ENCODE measurements at places on chromosomes 4 and X. TPM values are rescaled to one million over a fixed set of nuclear protein-coding genes. Genes with fewer than 3 reads are reported as not detected.
A peak's percentile ranks its signal among the peaks of the same experiment; 100 is the strongest.

DNA sequence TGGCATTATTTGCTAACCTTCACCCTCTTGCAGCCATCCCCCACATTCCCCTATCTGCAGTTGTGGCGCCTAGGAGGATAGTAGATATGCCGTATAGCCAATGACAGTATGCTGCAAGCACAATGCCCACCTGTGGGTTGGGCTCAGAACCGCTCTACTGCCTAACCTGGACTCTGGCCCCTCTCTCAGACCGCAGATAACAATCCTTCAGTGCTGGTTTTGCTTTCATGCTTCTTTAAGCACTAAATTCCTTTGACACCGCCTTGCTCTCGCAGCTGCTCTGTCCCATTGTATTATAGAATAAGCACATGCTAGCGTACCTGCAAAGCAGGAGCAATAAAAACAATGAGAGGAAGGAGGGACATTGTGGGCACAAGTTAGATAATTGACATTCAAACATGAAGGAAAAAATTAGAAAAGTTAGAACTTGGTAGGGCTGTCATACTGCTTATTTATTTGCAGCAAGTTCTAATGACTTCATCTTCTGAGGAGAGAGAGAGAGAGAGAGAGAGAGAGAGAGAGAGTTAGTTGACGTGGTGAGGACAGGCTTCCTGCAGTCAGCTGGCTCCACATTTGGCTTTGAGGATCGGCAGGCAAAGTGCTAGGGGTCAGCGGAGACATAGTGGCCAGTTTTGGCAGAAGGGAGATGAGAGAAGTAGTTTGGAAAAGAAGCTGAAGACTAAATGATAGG lies 55.8 kb downstream of the WWC2 start:
- DNase-seq = no peak

DNA sequence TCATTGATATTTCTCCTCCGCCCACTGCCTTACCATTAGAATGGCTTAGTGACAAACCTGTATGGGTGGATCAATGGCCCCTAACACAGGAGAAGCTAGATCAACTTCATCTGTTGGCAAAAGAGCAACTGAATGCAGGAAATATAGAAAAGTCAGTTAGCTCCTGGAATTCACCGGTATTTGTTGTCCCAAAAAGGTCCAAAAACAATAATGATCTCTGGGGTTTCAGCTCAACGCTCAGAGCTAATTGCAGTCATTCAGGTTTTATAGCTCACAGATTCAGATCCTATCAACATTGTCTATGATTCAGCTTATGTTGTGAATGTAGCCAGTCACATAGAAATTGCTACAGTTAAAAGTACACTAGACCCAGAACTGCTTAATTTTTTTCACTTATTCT lies 124.0 kb upstream of the ZCCHC13 start:
- DNase-seq = no peak

DNA sequence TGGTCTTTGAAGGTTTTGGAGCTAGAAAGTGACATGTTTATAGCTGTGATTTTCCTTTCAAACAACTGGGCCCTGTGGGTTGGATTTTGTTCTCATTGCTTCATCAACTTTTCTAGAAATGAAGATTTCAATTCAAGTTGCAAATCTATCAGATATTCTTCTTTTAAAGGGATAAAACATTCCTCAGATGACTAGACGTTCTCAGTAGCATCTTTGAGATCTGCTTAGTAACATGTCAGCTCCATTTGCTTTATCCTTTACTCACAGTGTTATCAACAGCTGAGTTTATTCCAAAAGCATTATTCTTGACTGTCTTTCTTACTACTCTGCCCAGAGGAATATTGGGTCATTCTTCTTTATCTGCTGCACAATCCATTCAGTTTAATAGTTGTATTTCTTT lies 108.2 kb upstream of the GIMD1 start:
- DNase-seq = no peak

DNA sequence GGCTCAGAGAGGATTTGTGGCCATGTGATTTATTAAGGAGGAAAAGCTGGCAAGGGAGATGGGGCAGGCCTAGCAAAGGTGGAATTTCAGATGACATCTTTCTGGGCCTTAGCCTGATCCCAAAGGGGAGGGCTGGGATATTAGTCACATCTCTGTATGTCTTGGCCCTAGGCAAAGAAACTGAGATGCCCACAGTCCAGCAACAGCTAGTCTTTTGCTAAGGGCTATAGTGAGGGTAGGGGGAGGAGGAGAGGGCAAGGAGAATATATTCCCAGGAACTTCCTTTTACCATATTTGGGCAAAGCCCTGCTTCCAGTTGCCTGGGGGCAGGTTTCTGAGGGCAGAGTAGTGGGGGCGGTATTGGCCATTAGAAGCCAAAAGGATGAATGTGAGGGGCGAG lies 209.8 kb upstream of the NR3C2 start:
- no peak for DNase-seq

DNA sequence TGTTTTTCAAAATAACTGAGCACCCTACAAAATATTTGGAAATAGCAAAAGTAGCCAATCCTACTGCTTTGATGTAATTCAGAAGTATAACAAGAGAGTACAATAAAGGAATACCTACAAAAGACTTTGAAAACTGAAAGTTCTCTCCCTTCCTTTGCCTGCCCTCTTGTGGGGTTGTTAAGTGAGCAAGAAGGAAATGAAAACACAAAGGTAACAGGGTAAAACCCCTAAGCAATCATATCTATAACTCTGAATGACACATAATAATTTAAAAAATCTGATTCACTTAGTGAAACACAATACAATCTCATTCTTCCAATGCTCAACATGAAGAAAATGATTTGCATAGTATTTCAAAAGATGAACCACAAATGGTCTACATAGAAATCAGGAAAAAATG lies 98.2 kb downstream of the FRYL start:
- DNase-seq = no peak

DNA sequence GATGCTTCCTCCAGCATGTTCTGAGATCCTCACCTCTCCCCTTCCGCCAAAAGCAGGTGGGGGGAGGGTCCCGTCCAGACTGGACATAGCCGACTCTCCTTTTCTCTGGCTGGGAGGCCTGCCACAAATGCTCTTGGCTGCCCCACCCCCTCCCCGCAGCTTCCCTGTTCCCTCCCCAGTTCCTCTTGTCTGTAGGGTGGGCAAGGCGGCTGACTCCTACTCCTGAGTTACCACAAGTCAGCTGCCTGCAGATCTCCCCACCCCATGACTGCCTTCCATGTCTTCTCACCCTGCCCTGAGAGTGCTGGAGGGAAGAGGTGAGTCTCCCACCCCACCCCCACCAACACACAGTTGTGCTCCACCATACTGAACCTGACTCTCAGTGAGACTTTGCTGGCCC lies 2.9 kb downstream of the ATP6AP1 start:
- DNase-seq = no peak

DNA sequence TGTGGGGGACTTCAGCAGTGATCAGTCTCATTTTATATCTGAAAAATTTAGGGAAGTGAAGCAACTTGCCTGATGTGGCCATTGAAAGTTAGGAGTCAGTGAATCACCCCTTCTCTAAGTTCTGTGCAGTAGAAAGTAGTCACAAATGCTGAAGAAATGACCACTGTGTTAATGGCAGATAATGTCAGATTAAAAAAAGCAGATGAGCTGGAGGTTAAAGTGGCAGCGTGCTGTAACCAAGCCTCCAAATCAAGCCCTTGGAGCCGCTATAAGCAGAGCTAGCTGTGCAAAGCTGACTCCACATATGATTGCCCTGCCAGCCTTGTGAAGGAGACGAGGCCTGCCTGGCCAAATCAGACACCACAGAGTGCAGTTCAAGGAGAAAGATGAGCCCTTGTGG lies 39.2 kb upstream of the PDE5A start:
- DNase-seq = no peak

GRCh38 chr4:161002386-161002785 lies 1161.4 kb downstream of the FSTL5 start:
- DNase-seq = no peak

GRCh38 chr4:132767901-132768300 lies 381.2 kb upstream of the PCDH10 start:
- no peak for DNase-seq

DNA sequence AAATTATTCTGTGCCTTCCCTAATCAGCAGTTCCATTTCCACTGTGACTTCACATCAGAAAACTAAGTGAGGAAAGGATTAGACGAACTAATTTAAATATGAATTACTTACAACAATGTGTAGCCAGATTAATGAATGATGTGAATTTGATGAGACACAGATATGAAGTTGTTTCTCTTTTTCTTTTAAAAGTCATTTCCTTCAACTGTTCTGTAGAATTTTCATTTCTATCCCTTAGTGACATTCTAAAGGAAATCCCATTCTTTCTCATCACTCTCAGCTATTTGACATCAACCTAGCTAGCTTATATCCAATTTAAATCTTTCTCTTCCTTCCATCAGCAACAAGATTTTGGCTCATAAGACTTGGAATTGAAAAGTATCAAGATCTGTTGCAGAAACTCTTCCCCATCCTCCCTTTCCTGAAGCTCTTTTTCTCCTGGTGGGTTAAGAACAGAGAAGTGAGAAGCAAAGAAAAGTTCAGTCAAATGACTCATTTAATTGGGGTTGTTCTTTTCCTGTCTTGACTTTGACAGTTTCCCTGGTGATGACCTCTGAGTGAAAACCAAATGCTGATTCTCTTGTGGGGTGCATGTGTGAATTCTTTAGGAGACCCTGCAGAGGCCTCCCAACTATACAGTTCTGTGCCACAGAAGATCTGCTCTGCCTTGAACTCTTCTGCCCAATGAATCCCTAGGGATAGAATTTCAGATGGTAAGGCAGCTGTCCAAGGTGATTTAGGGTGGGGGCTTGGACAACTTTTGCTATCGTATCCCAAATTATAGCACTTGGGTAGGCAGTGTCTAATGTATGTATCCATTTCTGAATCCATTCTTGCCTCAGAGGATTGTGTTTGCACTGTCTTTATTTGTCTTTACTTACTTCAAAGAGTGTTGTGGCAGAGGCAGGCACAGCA lies 232.5 kb upstream of the GPRIN3 start:
- no peak for DNase-seq

DNA sequence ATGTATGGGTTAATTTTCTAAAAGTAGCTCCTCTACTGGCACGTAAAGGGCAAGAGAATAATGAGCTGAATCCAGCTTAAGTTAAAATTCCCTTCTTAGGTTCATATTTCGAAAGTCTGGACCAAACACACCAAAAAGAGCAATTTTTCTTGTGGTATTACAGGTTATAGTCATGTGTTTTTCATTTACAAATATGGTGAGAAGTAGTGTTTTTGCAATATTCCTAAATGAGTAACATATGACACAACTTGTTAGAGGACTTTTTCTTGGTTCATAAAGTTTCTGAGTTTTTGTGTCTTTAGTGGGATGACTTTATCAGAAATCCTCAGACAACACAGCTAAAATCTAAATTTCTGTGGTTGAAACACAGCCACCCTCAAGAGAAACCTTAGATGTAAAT lies 172.1 kb downstream of the AFF2 start:
- no peak for DNase-seq

DNA sequence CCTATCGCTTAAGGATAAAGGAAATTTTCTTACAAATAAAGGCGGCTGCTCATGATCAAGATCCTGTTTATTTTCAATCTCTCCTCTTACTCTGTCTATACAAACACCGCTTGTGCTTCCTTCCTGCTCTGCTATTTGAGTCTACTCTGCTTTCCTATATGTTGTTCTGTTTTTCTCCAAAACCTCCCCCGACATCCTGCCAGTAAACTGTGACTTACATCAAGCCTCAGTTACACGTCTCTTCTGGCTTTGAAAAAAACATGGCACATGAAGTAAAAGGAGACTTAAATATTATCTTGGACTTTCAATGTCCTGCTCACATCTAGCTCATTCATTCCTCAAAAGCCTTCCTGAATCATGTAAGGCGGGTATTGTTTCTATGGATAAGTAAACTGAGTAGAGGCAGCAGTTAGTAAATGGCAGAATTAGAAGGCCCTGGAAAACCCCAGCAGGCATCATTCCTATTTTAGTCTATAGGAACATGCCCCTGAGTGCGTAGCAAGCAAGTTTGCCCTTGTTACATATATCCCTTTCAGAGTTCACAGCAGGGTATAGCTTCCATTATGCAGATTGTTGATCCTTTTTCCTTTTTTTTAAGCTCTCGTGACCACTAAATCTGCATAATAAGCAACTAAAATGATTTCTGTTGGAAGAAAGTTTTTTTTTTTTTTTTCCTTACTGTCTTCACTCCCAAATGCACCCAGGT lies 280.1 kb downstream of the RAPGEF2 start:
- DNase-seq = no peak

DNA sequence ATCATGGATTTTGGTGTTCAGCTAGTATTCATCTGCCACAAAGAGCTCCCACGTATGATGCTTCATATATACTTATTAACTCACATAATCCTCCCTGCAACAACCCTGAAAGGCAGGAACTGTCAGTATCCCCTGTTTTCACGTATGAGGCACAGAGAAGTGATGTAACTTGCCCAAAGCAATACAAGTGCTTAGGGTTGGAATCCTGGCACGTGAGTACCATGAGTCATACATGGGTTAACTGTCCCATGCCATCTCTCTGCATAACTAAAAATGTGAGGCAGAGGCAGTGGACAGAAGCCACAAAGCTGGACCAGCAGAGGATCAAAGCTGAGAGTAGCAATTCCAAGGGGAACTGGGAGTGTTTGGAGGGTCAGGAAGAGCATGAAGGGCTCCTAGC lies 35.7 kb upstream of the EGFL6 start:
- DNase-seq = no peak

GRCh38 chr4:119735165-119735651 lies 106.6 kb upstream of the PDE5A start:
- peak; percentile 78 for DNase-seq

DNA sequence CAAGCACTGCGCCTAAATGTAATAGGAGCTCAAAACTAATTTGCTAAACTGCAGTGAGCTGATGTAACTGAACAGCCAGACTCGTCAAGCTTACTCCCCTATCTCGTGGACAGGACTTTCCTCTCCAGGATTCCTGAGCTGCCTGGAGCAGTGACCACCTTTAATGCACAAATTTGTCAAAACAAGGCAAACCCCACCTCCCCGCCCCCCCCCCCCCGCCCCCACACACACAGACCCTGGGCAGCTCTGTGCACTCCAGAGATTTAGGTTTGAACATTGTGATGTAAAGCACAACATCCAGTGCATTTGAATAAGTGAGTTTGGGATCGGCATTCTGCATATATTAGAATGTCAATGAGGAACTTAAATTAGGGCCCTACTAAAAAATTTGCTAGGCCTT lies 77.7 kb upstream of the DHX15 start:
- DNase-seq = no peak

- DNase-seq = no peak
Measured at GRCh38 chr4:22071749-22072148, 123.2 kb upstream of the KCNIP4 start.

- no peak for DNase-seq
Measured at GRCh38 chr4:122602277-122603142, 18.4 kb downstream of the IL21 start.

GRCh38 chrX:369563-370101 lies 17.1 kb downstream of the PPP2R3B start:
- DNase-seq = no peak

TMEM165 gene
- 61.8 TPM for total RNA-seq

NOCT gene
- 6.8 TPM for total RNA-seq

SMARCA5 gene
- 34.4 TPM for total RNA-seq

LRCH2 gene
- total RNA-seq = not detected

KCNIP4 gene
- total RNA-seq = not detected

FGB gene
- total RNA-seq = not detected

GPR34 gene
- total RNA-seq = not detected

TASL gene
- total RNA-seq = not detected

NWD2 gene
- not detected for total RNA-seq

All from PC-9 (cell line).